ENCODE measurements at places on chromosomes 3 and 15.

GRCh38 chr15:87121336-87121735 lies 1041.7 kb downstream of the AGBL1 start:
- no peak for DNase-seq

DNA sequence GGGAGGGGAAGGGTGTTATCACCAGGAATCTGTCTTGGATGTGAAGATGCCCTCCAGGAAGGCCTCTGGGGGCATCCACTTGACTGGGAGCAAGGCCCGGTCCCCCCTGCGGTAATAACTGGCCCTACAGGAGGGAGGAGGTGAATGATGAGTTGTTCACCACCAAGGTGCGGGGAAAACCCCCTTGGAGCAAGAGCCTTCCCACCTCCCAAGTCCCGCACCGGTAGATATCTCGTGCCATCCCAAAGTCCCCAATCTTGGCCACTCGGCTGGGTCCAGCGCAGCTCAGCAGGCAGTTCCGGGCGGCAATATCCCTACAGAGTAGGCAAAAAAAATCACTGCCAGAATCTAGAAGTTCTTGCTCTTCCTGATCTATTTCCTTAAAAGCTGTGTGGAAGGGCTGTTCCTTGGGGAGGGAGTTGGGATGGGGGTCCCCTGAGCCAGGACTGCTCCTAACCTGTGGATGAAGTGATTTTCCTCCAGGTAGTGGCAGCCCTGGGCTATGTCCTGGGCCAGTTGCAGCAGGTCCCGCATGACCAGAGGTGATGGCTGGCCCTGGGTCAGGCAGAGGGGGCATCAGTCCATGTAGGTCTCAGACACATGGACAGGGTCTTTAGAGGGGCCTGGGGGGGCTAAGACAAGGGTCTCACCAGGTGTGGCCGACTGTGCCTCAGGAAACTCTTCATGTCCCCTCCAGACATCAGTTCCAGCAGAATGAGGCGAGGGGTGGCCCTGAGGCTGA lies 8.7 kb downstream of the LTK start:
- DNase-seq = no peak

GRCh38 chr15:71341811-71342550 lies 226.7 kb downstream of the THSD4 start:
- DNase-seq = no peak

- no peak for DNase-seq
These were observed 102.9 kb downstream of the PDZRN3 start for GRCh38 chr3:73521734-73522336.

DNA sequence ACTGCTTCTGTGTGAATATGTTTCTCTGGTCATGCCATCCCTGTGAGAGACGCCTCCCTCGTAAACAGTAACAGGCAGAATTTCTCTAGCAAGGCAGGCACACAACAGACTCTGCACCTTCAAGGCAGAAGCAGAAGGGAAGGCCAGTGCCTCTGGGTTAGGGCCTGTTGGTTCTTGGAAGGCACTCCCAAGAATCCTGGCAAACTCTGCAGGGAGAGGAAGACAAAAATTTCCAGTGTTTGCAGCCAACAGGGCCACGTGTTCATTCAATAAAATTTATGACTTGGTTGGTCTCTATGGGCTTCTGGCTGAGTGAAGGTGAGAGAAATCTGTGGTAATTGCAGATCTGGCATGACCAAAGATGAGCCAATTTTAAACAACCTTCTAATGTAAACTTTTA lies 39.3 kb downstream of the NFKBIZ start:
- DNase-seq = no peak

DNA sequence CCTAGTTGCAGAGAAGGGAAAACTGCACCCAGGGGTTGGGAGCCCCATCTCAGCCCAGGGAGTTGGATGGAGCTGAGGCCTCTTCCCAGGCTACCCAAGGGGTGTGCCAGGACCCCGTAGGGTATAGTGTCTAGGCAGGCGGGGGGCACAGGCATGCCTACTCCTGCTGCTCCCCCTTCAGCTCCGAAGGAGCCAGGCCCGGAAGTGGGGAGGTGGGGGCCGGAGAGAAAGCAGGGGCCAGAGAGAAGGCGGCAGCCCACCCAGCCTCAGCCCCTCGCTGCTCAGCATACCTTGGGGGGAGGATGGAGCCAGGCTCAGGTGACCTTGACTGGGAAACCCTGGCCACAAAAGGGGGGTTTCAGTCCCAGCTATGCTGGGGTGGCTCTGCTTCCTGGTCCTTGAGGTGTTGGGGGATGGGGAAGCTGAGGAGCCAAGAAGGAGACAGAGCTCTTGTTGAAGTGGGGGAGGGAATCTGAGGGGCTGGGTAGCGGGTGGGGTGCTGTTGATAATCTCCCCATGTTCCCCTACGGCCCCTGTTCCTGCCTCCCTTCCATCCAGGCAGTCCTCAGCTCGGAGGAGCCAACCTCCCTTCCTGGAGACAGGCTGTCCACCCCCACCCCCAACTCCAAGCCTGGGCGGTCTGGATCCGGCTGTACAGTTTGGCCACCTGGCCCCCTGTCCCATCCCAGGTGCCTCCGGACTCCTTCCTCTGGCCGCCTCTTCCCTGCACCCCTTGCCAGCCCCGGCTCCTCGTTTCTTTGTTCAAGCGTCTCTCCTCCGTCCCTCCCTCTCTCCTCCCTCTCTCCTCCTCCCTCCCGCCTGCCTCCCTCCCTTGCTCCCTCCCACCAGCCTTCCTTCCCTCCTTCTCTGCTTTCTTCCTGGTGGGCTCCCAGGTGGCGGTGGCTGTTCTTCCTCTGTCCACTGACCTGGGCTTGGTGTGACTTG lies 1.7 kb downstream of the SEMA3F start:
- no peak for DNase-seq

- no peak for DNase-seq
These were observed 896.8 kb downstream of the ROBO1 start for GRCh38 chr3:78871048-78871447.

GRCh38 chr3:186128158-186128557 lies 19.3 kb upstream of the ETV5 start:
- DNase-seq = no peak

GRCh38 chr3:154568064-154568463 lies 138.1 kb upstream of the GPR149 start:
- DNase-seq = no peak

DNA sequence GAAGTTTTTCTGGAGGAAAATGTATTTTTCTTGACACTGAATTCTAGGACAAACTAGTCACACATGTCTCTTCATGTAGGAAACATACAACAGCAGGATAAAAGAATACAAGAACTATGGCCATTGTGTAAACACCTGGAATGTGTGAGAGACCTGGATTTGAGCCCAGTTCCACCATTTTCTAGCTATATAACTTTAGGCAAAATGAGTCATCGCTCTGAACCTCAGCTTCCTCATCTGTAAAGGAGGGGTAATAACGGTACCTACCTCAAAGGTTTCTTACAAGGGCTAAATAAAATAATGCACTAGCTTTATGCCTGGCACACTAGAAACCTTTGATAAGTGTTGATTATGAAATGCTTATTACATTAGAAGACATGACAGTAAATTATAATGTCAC lies 57.8 kb downstream of the RIOX2 start:
- no peak for DNase-seq

DNA sequence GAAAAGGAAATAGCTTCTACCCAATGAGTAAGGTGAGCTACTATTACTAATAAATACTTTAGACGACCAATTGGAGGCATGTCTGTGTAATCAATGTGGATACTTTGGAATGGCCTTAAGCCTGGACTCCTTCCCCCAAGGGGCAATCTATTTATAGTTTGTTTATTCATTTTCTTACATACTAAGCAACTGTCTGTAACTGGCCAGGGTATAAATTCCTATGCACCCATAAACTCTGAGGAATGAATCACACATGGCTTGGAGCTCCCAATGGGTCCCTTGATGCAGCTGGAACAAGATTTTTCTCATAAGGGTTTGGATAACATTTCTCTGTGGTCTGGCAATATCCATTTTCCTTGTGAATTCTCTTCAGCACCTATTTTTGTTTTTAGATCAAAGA lies 506.8 kb downstream of the EDEM1 start:
- no peak for DNase-seq

DNA sequence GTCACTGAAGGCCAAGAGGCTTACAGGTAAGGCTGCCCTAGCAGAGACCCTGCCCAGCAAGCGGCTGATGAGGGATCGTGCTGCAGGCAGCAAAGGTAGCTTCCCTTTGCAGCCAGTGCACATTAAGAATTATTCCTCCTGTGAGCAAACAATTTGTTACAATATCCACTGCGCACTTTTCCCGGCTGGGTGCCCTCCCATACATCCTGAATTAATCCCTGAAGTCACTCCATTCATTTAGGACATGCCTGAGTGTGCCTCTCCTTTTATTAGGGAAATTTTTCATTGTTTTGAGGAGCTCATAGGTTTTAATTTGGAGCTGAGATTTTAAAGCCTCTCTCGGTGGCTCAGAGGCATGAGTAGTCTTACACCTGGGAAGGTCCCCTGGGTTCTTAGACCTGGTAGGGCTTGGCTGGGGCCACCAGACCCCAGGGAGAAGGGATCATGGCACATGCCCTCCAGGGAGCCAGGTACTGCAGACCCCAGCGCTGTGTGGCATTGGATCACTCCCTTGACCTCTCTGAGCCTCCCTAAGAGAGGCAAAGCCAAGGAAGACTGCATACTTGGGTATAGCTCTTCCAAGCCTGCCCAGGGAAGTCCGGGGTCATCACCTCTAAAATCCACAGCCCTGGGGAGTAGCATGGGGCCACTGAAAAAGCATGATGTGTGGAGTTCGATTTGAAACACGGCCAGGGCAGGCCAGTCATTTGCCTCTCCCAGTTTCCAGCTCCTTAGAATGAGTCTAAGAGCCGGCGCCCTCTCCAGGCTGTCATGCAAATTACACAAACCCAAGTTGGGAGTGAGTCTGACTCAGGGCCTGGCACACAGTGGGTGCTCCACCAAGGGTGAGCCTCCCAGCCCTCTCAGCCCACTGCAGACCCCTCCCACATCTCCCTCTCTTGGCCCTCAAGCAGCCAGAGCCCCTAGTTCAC lies 151.9 kb upstream of the LINGO1 start:
- DNase-seq = no peak

GRCh38 chr15:26472661-26473060 lies 300.2 kb downstream of the GABRB3 start:
- DNase-seq = no peak

DNA sequence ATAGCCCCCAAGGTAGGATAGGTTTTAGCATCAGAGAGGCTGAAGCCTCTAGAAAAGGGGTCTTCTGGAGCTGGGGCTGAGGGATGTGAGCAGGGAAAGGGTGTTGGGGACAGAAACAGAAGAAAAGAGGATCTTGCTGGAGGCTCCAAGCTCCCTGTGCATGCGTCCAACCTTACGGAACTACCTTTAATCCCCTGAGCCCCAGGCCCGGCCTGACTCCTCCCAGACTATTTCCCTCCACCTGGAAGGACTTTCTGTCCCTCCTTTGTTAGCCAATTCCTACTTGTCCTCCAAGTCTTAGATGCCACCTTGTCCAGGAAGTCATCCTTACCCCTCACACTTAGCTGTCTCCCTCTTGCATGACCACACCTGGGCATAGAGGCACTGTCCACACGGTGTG lies 50.0 kb upstream of the VPS8 start:
- DNase-seq = no peak

DNA sequence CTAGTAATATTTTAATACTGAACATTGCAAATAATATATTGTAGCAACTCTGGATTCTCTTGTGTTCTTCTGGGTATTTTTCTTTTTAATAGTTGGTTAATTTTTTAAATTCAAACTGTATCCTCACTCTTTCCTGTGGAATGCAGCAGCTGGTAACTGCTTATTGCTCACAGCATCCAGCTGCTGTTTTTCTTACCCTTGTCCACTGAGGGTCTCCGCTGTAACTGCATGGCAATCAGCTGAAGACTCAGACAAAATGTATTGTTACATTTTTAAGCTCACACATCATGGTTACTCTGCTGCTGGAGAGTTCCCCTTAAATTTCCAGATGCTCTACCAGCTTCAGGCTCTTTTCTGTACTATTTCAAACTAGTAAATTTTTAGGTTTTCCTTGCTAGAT lies 227.6 kb downstream of the MBNL1 start:
- DNase-seq = no peak

GRCh38 chr3:29890801-29891200 lies 609.9 kb downstream of the RBMS3 start:
- no peak for DNase-seq

DNA sequence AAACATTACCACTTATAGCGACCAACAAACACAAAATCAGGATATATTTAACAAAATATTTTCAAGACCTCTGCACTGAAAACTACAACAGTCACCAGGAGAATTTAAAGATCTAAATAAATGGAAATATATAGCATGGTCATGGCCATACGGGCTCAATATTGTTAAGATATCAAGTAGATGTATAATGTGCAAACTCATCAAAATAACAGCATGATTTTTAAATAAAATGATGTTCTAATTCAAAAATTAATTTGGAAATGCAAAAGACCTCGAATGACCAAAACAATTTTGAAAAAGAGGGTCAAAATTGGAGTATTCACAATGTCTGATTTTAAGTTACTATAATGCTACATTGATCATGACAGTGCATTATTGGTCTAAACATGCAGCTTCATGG lies 159.1 kb upstream of the NDN start:
- DNase-seq = no peak

GRCh38 chr15:63306492-63307073 lies 29.2 kb downstream of the APH1B start:
- DNase-seq = no peak

GRCh38 chr3:118863731-118864322 lies 170.8 kb downstream of the IGSF11 start:
- no peak for DNase-seq

DNA sequence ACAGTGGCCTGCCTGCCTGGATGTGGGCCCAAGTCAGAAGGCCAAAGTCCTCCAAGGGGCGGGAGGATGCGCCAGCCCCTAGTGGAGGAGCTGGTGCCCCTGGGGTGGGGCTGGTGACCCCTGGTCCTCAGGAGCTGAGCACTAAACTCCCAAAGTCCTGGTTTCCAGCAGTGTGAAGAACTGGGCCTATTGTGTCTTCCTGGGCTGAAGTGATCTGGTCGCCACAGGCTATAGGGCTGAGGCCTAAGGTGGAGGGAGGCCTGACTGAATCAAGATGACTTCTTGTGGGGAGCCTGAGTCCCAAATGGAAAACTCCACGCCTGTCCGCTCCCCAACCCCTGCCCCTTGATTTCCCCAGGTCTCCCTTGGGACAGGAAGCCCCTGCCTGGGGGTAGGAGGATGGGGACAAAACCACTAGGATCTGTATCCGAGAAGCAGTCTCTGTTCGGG lies 753 bp upstream of the FES start:
- no peak for DNase-seq

GRCh38 chr15:60720086-60720485 lies 241.1 kb upstream of the ICE2 start:
- DNase-seq = peak; percentile 44

All from central memory CD4-positive, alpha-beta T cell (primary cell).